ENCODE measurements at places on chromosomes 1 and 21.

DNA sequence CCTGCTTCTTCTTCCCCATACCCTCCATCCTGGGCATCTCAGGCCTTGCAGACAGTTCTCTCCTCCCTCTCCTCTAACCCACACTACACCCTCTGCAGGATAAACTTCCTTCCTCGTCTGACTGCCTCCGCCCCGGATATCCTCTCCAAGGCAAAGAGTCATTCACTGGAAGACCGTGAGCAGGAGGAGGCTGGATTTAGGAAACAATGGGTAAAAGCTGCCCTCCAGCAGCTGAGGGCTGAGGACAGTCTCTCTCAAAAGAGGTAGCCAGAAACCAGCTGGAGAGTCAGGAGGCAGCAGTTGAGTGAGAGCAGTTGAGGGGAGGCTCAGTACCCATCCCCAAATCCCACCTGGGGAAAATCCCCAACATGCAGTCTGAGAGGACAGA lies 1.4 kb downstream of the CSRP1 start:
- peak; percentile 66 for DNase-seq

- DNase-seq, result no peak
Measured at GRCh38 chr1:220113136-220113695, 19.3 kb downstream of the IARS2 start.

GRCh38 chr1:159296706-159297375 lies 5.3 kb upstream of the FCER1A start:
- DNase-seq, result no peak

GRCh38 chr1:220271706-220272046 lies 577 bp downstream of the RAB3GAP2 start:
- peak; percentile 21 for DNase-seq

GRCh38 chr1:240598216-240599001 lies 13.5 kb downstream of the GREM2 start:
- DNase-seq, result peak; percentile 81

- peak; percentile 74 for DNase-seq
Measured at GRCh38 chr1:19405761-19406487, 79.4 kb downstream of the CAPZB start.

DNA sequence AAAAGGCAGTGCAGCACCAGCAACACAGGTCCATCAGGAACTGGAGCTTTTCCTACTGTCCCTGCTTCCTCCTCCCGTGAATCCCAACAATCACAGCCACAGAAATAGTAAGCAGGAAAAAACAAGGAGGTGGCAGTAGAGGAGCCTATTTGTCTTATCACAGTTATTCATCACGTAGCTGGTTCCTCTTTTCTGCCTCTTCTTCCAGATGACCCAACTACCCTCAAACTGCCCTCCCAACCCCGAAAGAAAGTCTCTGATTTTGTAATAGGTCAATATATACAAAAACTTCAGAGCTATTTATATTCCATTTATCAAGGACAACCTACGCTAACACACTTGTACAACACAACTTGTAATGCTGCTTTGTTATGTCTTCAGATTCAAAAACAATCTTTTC lies 21.4 kb downstream of the GNB1 start:
- DNase-seq, result no peak

- DNase-seq, result no peak
Measured at GRCh38 chr1:116737855-116738321, 16.3 kb upstream of the CD2 start.

- DNase-seq, result no peak
Measured at GRCh38 chr1:154170547-154171222, 15.8 kb upstream of the NUP210L start.

DNA sequence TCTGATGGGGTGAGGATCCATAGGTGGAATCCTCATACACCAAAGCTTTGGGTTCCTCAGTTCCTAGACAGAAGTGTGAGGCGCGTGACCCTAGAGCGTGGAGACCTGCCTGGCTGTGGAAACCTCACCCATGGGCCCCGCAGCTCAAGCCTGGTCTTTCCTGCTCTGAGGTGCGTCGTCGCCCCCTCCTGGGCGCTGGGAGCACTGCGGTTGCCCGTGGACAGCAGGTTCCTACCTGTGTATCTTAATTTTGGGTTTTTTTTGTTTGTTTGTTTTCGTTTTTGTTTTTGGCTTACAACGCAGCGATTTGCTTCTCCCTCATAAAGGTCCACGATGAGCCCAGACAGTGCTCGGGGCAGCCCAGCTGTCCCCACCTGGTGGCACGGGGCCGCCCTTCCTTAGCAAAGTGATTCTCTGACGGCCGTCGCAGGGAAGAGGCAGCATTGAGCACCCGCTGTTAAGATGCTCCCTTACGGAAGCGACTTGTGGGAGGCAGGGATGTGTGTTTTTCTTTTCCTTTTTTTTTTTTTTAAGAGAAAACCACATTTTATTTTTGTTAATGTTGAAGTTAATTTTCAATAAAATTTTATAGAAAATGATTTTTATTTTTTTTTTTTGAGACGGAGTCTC lies 36.5 kb upstream of the TRAPPC10 start:
- no peak for DNase-seq

DNA sequence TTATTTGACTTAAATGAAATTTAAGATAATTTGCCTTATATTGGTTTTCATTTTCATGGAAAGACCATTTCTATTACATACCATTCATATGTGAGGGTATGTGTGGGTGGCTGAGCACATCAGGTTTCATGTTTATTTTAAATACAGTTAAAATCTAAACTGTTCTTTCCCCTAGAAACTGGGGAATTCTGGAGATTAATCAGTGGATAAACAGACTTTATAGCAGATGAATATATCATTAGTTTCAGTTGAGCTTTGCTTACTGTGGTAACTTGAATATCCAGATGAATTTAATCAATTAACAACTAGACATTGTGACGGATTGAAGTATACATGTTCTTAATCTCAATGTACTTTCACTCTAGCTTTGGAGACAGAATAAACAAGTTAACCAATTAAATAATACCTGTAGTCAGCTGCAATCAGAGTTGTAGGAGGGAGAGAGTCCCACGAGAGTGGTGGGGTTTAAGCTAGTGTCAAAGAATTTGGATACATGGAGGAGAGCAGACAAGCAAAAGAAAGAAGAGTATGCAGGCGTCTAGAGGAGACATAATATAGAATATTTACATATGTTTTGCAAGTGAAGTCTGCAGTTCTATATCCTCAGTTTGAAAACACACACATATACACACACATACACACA lies 97.6 kb downstream of the PDE4B start:
- DNase-seq, result peak; percentile 15

DNA sequence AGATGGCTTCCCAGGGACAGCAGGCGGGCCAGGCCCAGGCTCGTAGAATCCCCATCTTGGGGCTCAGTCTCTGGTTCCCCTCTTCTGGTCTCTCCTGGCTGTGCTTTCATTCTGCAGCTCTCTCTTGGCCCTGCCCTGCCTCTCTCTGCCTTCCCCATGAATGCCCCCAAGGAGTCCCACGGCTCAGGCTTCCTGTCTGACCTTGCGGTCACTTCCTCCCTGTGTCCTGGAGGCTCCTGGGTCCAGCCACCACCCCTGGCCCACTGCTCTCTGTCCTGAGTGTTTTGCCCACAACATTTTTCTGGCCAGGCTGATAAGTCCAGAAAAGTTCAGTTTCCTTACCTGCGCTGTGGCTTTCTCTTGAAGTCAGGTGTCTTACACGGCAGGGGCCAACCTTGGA lies 29.1 kb downstream of the PIGP start:
- DNase-seq, result no peak

- no peak for DNase-seq
Measured at GRCh38 chr1:191348328-191348727, 809.9 kb upstream of the RGS18 start.

GRCh38 chr1:12618661-12618964 lies 603 bp upstream of the DHRS3 start:
- DNase-seq, result no peak

GRCh38 chr1:145720878-145721671 lies 1.8 kb downstream of the CD160 start:
- no peak for DNase-seq

DNA sequence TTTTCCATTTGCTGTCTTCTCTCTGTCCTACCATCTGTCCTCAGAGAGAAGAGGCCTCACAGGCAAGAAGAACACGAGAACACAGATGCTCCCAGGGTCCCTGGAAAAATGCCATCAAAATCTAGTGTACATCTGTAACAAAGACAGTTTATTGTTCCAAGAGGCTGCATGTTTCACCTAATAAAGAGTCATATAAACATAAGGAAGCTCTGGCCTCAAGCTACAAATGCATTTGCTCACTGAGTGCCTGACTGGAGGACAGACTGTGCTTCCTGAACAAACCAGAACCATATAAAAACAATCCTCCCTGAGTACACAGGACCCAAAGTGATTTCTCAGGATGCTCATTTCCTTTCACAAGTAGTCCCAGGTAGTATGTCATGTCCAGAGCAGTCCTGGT lies 76.3 kb upstream of the SLC44A3 start:
- no peak for DNase-seq

DNA sequence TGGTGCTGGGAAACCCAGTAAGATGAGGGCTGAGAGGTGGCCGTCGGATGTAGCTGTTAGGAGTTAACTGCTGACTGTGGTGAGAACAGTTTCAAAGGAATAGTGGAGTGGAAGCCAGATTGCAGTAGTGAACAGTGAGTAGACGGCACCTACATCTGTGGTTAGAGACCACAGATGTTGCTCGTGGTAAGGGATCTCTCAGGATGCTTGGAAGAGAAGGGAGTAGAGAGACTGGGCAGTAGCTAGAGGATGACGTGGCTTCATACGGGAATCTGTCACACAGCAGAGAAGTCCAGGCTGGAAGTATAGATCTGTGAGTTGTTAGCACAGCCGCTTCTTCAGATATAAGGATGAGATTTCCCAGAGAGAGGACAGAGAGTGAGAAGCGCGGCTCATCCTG lies 7.8 kb upstream of the ARTN start:
- peak; percentile 28 for DNase-seq

DNA sequence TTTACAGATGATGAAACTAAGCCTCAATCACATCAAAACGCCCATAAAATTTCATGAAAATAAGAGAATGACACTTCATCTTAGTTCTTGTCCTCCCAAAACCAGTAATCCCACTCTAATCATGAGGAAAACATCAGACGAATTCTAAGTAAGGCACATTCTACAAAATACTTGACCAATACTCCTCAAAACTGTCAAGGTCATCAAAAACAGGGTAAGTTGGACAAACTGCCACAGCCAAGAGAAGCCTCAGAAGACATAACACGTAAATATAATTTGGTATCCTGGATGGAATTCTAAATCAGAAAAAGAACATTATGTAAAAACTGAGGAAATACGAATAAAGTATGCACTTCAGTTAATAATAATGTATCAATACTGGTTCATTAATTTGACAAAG lies 128.2 kb downstream of the DPYD start:
- DNase-seq, result no peak

GRCh38 chr1:245008761-245009160 lies 144.4 kb upstream of the HNRNPU start:
- no peak for DNase-seq

GRCh38 chr1:7860130-7860529 lies 7.3 kb upstream of the UTS2 start:
- no peak for DNase-seq

GRCh38 chr1:65260851-65261473 lies 48.4 kb upstream of the DNAJC6 start:
- DNase-seq, result peak; percentile 50

DNA sequence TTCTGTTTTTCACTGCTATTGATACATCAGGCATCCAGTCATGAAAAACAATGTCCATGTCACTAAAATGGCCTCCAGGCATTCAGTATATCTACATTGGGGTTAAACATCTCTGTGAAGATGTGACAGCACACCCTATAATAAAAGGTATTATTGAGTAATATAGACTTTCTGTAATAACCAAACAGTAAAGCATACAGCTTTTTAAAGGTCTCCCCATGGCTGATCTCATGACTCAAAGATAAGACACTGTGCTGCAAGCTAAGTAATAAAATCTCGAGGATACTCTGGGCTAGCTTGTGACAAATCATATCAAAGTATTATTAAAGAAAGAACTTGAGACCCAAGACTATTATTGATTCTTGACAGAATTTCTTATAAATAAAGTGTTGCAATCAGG lies 613.1 kb upstream of the PKN2 start:
- no peak for DNase-seq

DNA sequence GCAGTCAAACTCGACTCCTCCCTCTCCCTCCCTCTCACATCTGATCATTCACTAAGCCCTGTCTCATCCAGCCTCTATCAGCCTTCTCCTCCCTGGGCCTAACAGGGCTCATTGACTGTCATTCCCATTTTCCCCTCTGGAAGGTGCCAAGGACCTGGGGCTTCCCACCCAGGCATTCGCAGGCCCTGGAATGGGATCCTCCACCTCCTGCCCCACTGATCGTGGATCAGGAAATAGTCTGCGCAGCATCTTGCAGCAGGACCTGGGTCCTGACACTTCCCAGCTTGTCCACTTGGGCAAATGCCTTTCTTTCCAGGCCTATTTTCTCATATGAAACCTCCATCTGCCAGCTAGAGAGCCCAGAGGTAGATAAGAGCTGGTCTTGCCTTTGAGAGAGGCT lies 71.2 kb upstream of the ZC3H12A start:
- no peak for DNase-seq
